Stimulated activated CD4-positive, alpha-beta T cell treated with anti-CD3 and anti-CD28 coated beads, Interleukin-1b, Interleukin-23, amount 100 ng/mL, for 24 hours (primary cell): ENCODE measurements at places on chromosomes 1 and 21.

DNA sequence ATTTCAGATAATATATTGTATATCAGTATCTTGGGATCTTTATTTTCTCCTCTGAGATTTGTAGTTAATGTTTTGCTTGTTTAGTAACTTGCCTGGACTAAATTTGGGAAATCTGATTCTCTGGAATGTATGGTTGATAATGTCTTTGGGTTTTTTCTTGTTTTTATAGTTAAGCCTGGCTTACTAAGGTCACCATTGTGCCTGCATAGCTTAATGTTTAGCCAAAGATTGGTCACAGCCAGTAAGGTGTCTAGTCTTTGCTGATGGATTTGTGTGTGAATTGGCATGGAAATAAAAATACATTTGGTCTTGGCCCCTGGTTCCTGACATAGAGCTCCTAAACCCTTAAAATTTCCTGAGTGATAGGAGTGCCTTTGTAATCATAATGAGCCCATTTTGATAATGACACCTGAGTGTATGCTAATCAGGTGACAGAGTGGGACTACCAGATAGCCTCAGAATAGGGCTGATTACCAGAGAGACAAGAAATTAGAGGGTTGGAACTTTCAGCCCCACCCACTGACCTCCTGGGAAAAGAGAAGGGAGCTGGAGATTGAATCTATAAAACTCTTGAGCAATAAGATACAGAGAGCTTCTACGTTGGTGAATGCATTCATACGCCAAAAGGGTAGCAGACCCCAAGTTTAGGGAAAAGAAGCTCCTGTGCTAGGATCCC, 47.9 kb upstream of the NUF2 start:
- no peak for DNase-seq

DNA sequence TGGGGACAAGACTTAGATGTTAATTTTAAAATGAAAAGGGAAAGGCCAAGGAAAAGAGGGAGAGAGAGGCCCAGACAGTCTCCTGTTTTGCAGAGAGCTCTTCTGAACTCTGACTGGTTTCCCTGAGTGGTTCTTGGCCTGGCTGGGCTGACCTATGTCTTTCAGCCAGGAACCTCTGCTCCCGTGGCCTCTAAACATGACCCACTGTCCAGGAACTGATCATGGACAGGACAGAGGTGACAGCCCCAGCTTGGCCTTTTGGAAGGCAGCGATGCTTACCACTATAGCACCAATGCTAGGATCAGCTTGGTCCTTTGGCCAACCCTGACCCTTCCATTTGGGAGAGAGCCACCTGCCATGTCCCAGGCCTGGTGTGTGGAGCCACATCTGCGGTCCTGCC, 55.2 kb downstream of the PRDM16 start:
- no peak for DNase-seq

DNA sequence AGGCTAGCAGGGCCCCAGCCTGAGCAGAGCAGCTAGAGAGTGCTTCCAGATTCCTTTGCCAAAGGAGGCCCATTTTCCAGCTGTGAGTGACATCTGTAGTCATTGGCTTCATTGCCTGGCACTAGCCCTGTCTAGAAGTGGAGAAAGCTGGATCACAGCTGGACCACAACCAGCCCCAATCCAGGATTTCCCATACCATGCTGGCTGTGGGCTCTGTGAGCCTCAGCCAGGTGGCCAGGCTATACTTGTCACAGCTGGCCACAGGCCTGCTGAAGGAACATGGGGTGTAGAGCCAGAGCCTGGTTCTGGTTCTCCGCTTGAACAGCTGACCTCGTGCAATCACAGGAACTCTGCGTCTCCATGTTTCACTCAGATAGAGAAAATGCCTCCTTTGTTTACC, 36.6 kb downstream of the RIMKLA start:
- DNase-seq = no peak

- DNase-seq = no peak
Measured at GRCh38 chr1:25933479-25934365, 27.5 kb upstream of the STMN1 start.

DNA sequence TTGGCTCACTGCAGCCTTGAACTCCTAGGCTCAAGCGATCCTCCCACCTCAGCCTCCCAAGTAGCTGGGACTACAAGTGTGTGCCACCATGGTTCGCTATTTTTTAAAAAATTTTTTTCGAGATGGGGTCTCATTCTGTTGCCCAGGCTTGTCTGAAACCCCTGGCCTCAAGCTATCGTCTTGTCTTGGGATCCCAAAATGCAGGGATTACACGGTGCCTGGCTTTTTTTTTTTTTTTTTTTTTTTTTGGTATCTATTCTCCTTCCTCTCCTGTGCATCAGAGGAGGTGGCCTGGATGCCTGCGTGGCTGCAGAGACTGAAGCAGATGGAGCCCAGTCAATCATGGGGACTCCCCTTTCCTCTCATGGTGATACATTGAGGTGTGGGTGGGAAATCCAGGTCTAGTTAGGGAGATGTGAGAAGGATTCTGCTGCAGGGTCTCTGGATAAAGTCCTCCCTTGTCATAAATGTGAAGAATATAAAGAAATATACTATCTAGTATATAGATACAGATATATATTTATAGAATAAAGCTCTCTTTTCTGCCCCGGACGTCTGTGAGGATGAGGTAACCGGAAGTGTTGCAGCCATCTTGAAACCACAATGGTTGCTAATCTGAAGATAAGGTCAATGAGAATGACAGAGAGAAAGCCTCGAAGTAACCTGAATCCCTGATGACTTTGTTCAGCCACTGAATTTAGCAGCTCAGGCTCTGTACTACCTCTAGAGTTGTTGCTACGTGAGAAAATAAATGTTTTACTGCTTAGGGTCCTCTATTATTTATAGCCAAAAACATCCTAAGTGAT, 19.5 kb upstream of the RGSL1 start:
- DNase-seq = peak; percentile 13

DNA sequence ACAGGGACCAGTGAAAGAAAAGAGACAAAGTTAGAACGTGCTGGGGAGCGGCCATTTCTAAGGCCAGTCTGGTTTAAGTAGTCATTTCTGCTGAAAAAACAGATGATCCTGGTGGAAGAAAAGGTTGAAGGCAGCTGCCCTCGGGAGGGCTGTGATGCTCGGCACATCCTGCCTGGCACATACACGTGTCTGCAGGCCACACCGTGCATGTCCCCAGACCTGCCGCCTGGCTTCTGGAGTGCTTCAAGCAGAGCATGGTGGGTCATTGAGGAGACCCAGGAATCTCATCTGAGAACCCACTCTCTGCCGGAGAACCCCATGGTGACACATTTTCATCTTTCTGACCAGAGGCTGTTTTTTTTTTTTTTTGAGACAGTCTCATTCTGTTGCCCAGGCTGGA, 32.4 kb downstream of the IFNAR1 start:
- DNase-seq = no peak

GRCh38 chr1:223824287-223824686, 21.5 kb downstream of the TP53BP2 start:
- no peak for DNase-seq

DNA sequence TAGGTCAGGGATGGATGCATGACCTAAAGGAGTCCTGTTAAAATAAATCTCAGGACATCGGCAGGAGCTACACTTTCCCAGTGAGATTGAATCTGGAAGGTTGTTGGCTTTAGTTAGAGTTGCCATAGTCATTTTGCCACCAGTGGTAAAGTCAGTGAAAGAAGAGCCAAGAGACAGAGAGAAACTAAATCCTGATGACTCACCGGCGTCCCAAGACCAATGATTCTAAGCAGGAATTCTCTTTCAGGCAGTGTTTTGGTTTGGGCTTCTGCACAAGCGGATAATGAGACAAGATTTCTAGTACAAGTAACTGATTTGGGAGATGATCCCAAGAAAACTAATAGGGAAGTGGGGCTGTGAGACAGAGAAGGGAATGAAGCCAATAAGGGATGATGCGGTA, 88.8 kb upstream of the ETS2 start:
- DNase-seq = no peak

DNA sequence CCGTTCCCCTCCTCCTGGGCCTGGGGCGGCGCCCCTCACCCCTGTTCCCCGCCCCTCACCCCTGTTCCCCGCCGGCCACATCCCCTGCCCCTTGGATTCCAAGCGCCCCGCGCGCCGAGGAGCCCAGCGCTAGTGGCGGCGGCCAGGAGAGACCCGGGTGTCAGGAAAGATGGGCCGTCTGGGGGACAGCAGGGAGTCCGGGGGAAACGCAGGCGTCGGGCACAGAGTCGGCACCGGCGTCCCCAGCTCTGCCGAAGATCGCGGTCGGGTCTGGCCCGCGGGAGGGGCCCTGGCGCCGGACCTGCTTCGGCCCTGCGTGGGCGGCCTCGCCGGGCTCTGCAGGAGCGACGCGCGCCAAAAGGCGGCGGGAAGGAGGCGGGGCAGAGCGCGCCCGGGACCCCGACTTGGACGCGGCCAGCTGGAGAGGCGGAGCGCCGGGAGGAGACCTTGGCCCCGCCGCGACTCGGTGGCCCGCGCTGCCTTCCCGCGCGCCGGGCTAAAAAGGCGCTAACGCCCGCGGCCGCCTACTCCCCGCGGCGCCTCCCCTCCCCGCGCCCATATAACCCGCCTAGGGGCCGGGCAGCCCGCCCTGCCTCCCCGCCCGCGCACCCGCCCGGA, at the start of gene TP73:
Gene TP73, plus strand, starts transcription at position 587 of the 618 bp plus-strand sequence. CDS start 29,850 bp downstream, outside the sequence.
- DNase-seq = no peak

- DNase-seq = no peak
Measured at GRCh38 chr1:91757763-91758460, 128.0 kb downstream of the TGFBR3 start.

DNA sequence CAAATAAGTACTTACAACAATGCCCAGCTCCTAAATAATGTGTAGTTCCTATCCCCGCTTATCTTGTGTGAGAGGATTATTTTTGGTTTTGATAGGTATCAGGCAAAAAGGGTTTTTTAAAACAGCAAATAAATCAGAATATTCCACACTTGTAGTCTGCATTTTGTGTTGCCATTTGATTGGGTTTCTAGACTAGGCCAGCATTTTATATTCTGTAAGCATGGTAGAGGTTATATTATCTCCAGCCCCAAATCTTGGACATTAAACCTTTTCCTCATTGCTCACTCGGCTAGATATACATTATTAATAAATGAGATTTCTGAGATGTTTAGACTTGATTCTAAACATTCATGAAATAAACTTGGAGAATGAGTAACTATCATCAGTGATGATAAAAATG, 165.7 kb upstream of the C1orf21 start:
- no peak for DNase-seq

DNA sequence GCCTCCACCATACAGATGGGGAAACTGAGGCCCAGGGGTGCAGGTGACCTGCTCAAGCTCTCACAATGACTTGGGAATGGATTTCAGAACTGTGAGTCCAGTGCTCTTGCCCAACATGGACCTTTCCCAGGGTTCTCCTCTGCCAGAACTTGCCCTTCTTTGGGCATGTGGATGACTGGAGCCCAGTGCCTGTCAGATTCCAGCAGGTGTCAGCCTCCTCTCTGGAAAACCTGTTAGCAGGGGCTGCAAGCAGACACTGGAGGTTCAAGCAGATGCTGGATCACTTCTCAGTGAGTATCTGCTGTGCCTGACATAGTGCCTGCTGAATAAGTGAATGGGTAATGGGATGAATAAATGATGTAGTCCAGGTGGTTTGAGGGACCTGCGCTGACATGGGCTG, 314.2 kb upstream of the POU3F1 start:
- no peak for DNase-seq

- DNase-seq = no peak
Measured at GRCh38 chr1:16145662-16146278, 10.1 kb downstream of the EPHA2 start.

DNA sequence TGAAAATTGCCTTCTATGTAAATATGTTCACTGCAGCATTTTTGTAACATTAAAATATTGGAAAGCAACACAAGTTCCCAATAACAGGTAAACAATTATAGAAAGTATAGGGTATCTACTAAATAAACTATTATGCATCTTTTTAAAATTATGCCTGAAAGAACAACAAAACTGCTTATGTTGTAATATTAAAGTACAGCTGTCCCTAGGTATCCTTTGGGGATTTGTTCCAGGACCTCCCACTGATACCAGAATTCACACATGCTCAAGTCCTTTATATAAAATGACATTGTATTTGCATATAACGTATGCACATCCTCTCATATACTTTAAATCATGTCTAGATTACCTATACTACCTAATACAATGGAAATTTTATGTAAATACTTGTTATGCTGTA, 121.8 kb upstream of the TNFSF4 start:
- no peak for DNase-seq

GRCh38 chr1:109732390-109732881, 8.4 kb downstream of the GSTM3 start:
- no peak for DNase-seq

GRCh38 chr1:232973652-232974611, 23.5 kb downstream of the NTPCR start:
- no peak for DNase-seq

GRCh38 chr1:866095-866494, 57.6 kb upstream of the SAMD11 start:
- DNase-seq = no peak

DNA sequence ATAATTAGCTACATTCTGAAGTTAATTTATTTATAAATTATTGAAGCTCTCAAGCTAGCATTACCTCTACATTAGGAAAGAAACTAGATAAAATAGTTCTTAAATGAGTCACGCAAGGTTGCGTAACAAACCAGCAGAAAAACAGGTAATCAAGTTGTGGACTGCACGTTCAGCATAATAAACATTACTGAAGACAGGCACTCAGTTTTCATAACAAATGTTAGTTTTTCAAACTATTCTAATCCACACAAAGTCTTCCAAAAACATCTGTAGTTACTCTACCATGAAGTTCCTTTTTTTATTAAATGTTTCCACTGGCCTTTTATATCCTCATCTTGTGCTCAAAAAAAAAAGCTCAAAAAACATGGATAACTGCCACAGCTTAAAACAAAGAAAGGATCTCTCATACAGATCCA, 1.3 kb downstream of the TOR1AIP2 start:
- no peak for DNase-seq

- no peak for DNase-seq
Measured at GRCh38 chr21:35266546-35266945, 217.4 kb upstream of the RUNX1 start.

GRCh38 chr21:20451046-20451445, 547.2 kb upstream of the NCAM2 start:
- no peak for DNase-seq

DNA sequence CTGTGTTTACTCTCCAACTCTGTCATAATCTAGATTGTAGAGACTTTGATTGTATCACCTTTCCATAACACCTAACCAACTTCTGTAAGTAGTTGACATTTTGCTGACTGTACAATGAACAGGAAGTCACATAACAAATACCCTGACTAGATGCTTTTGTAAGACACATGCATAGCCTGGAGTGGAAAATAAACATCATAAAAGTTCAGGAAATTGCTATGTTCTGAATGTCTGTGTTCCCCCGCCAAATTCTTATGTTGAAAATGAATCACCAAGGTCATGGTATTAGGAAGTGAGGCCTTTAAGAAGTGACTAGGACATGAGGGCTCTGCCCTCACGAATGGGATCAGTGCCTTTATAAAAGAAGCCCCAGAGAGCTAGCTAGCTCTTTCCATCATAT, 40.4 kb upstream of the ZSWIM5 start:
- DNase-seq = no peak

DNA sequence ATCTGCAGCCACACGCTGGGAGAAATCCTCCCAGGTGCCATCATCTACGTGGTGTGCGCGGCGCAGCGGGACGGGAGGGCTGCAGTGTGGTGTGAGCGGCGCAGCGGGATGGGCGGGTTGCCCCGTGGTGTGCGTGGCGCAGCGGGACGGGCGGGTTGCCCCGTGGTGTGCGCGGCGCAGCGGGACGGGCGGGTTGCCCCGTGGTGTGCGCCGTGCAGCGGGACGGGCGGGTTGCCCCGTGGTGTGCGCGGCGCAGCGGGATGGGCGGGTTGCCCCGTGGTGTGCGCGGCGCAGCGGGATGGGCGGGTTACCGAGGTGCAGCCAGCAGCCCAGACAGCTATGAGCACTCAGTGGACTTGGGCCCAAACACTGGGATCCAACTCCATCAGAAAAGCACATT, 4.7 kb downstream of the WRAP73 start:
- no peak for DNase-seq

GRCh38 chr1:156571919-156572662, at the start of gene IQGAP3:
Gene IQGAP3 (minus strand): TSS chr1:156572565. CDS start chr1:156572529, 36 bp downstream.
- DNase-seq = peak; percentile 43
